ENCODE measurements at places on chromosomes 6 and 20.

GRCh38 chr6:10901770-10902169 is 14.9 kb downstream of the SYCP2L start:
- DNase-seq, result no peak

DNA sequence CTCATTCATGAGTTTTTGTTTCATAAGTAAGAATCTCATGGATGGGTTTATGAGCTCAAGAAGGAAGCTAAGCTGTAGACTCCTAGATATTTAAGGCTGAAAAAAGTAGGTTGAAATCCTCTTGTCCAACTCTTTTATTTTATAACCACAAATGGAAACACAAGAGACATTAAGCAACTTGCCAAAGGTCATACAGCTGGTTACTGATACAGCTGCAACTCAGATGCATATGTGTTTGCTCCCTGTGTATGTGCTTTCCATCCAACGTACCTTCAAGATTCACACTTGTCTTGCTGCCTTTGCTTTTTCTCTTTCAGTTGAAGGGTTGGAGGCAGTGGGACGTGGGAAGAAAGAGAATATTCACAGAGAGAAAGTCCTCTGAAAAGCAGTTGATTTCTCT is 153.5 kb upstream of the STMND1 start:
- DNase-seq, result no peak

DNA sequence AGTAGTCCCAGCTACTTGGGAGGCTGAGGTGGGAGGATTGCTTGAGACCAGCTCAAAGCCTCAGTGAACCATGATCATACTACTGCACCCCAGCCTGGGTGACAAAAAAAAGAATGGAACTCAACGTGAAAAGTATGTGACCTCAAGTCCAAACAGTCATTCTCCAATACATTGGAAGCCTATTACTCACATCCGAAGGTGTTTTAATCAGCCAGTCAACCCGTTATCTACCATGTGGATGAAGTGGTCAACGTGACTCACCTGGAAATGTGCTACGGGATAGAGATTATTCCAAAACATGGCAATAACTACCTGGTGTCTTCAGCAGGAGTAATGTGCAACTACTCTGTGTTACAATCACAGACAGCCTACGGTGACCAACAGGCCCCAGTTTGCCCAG is 85.8 kb upstream of the TOP1 start:
- DNase-seq, result no peak

DNA sequence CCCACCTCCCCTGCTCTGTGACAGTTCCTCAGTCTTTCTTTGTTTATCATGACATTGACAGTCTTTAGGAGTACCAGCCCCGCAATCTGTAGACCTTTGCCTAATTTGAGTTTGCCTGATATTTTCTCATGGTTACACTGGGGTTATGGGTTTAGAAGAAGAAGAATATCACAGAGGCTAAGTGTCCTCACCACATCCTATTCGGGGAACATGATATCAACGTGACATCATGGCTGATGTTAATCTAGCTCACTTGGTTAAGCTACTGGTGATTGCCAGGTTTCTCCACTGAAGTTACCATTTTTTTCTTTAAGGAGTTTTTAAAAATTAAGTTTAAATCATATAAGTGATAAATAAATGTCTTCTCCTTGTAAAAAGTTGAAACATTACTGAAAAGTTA is 127.5 kb downstream of the CEP57L1 start:
- no peak for DNase-seq

DNA sequence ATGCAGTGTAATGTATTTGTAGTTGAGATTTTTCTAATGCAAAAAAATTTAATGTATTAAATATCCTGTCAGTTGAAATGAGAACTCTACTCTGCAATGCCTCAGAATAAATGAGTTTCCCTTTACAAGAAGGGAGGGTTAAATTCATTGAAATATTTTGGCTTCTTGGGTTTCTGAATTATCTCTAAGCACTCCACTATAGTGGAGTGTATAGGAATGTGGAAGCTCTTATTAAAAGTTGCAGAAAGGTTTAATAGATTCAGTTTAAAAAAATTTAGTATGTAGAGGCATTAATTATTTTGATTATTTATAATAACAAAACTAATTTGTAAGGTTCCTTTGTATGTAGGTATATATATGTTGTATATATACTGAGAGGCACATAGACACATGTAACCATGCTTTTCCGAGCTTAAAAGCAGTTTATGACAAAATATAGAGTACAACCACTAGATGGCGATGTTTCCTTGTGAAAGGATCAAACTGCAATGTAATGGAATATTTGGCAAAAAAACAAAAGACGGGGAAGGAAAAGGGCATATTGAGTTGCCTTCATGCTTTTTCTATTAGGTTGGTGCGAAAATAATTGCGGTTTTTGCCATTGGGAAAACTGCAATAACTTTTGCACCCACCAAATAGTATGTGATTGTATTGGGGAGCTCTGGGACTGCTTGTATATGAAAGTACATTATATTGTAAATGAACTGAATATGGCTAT is 144.2 kb downstream of the MYO6 start:
- DNase-seq, result peak; percentile 51

DNA sequence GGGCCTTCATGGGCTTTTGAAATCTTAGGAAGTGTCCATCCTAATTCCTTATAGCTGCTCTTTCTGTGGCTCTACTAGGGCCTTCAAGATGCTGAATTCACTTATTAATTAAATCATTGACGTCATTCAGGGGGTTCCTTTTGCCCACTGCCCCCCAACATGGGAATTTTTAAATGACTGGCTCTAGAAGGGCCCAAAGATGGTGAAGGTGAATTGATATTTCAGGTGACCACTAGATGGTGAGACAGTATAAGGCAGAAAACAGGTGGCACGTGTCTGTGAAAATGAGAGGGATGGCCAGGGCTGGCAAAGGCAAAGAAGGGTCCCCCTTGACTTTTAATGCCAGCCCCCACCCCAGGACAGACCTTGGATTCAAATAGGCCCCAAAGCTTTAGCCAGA is 11.8 kb downstream of the GNAS start:
- no peak for DNase-seq

DNA sequence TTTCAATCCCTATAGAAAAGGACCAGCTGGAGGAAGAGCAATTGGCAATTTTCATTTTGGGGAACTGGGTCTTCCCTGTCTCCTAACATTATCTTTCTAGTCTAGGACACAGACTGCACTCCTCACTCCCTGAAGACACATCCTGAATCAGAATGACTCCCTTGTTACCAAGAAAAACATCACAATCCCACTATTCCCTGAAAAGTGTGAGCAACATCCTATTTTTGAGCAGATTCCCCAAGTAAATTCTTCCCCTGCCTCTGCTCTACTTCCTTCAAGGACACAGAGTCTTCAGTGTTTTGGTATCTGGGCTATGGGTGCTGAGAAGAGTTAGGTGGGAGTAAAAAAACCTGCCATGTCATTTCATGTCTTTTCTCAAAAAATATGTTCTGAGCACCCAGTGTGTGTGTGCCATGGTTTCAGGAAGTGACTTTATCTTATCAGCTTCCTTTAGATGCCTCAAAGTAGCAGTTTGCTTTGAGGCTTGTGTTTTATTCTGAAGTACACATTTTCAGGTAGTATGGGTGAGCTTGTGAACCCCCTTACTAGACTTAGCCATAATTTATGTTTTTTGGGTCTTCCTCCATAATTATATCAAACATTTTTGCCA is 12.4 kb downstream of the LAMA4 start:
- no peak for DNase-seq

GRCh38 chr6:77463308-77463860 is at the start of gene HTR1B:
TSS of gene HTR1B (minus strand) at chr6:77463491. CDS start at chr6:77463403, 88 bp downstream.
- no peak for DNase-seq

DNA sequence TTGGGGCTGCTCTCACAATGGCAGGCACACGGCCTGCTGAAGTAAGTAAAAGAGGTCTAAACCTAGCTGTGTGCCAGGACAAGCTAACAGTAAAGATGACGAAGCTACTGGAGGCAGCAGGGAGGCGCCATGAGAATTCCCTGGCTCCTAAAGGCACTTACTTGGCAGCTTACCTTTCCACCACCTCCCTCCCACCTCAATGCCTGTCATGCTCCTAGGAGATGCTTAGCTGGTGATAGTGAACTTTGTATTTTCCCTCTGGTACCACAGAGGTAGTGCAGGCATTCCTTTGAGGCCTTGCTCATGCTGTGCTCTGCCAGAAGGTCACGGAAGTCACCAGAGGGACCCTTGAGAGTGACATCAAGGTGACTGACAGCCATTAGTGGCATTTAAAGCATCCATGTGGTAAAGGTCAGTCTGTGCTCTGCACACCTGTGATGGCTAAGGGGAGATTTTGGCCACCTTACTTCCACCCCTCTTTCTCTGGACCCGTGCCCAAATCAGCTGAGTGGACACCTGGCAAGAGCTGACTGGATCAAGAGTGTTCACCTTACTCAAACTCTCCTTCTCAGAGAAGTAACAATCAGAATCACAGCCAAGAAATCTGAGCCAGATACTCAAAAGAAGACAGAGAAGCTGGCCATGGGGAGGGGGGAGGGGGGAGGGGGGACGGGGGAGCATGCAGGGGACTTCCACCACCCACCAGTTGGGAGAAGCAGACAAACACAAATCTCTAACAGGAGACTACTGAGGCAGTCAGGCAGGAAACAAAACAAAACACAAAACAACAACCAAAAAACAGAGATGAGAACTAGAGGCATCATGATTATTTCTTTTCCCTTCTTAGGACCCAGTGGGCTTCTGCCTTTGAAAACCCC is 2.9 kb downstream of the FKBP1A start:
- DNase-seq, result no peak

- no peak for DNase-seq
Measured at GRCh38 chr6:116933485-116933884, 56.4 kb downstream of the RFX6 start.

- DNase-seq, result peak; percentile 50
Measured at GRCh38 chr6:5025911-5026819, 22.3 kb upstream of the RPP40 start.

GRCh38 chr20:52601295-52601971 is 370.7 kb upstream of the TSHZ2 start:
- no peak for DNase-seq

- DNase-seq, result peak; percentile 97
Measured at GRCh38 chr20:22584922-22585785, 782 bp upstream of the FOXA2 start.

DNA sequence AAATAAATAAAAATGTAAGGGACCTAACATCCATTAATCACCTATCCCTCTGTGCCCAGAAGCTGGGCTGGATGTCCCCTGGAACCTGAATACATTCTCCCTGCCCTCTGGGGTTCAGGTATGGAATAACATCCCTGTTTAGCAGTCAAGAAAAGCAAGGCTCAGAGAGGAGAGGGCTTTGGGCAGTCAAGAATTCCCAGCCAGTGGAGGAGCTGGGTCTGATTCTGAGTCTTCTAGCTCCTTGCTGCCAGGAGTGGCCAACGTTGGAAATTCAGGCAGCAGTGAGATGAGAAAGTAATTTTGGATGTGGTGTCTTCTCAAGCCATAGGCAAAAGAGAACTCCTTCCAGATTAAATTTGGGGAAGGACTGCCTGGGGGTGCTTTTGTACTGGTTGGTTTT is 42.6 kb upstream of the ZNFX1 start:
- no peak for DNase-seq

DNA sequence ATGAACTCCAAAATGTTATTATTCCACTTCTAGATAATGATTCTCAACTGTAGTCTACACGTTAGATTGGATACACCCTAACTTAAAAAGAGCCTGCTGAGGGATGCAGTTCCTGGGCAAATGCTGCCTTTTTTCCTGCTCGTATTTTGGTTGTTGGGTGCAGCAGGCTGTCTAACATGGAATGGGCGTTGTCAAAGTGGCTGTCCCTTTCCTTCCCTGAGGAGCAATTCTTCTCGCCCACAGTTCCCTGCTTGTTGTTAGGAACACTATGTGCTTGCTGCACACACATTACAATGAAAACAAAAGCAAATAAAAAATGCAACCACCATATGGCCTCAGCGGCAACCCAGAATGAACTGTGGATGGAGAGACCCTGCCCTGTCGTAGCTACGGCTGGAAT is 1.7 kb upstream of the ADGRF5 start:
- DNase-seq, result no peak

- DNase-seq, result no peak
Measured at GRCh38 chr6:108463784-108464183, 96.9 kb upstream of the FOXO3 start.

DNA sequence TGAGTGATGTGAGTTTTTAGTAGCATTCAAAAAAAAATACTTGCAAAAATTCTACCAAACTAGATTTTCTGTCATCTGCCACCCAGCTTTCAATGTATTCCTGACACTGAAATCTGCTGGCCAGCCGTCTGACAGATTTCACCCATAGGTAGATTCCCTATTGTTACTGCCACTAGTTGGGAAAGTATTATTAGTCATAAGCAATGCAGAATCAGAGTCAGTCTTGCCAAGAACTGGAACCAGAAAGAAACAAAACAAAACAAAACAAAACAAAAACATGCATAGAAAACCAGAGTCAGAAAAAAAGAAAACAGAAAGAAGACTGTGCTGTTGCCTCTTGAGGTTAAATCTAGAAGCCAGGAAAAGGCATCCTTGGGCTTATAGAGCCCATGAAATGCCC is 293.1 kb upstream of the KCNQ5 start:
- DNase-seq, result no peak

- no peak for DNase-seq
Measured at GRCh38 chr6:25058441-25058840, 122.7 kb upstream of the RIPOR2 start.

- DNase-seq, result no peak
Measured at GRCh38 chr6:18214003-18214402, 50.3 kb downstream of the DEK start.

- DNase-seq, result peak; percentile 67
Measured at GRCh38 chr6:170429450-170429849, 122.9 kb downstream of the FAM120B start.

Measured in NCI-H510A treated with DMSO at 0.1 percent for 48 hours (cell line).